ENCODE measurements at places on chromosomes 6 and 20.

- no peak for DNase-seq
Measured at GRCh38 chr6:157079771-157080170, 243.5 kb downstream of the TMEM242 start.

DNA sequence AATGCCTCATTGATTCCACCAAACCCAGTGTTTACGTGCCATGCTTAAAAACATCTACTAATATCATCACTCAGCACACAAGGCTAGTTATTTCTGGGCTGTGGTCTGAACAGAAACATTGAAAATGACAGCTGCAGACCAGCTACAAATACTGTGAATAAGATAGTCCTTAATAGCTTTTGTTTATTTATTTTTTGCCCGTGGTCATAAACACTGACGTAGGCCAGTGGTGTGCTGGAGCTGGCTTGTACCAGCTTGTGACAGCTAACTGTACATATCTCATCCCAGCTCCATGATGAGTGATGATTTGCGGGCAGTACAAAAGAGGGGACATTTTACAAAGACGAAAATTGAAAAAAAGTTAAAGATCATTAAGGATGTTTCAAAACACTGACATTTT, 1057.0 kb downstream of the EPHA7 start:
- no peak for DNase-seq

GRCh38 chr6:135030056-135030473, 24.6 kb downstream of the HBS1L start:
- DNase-seq = no peak

DNA sequence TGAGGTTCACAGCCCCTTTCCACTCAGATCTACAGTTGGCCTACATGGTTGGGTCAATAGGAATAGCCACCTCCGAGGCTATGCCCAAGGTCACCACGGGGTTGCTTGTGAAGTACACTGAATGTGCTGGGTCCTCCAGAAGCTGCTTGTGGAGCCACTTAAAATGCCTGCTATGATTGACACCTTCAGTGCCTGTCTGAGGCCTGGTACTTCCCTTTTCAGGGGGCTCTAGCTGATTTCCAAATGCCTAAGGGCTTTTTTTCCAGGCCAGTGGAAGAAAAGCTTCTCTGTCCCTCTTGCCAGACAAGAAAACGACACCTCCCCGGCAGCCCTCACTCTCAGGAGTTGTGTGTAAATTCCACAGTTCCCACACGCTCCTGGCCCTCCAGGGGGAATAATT, 6.3 kb upstream of the NXT1 start:
- DNase-seq = no peak

DNA sequence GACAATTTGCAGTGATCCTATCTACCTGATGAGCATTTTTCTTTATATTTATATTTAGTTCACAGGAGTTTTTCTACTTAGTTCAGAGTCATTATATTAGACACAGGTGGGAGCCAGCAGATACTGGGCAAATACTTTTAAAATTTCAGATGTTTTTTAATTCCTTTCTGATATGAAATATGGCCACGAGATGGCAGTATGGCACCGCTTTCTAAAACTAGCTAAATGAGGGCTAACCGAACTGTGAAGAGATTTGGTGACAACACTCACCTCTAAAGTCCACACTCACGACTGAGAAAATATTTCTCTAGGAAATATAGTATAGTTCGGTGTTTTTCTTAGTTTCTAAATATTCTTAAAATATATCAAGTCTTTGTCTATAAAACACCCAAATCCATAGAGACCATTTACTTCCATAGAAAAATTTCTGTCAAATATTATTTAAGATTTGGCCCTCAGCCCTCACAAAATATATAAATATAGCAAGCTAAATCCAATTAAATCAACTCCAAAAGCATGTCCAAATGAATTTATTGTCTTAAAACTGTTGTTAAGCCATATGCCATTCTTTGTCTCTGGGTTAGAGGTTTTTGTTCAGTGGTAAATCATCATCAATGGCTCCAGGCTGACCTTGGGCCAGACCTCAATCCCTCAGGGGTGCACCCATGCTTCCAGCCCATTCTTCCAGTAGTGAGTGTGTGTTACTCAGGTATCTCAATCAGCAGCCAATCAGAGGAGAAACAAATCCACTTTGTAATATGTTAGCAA, 63.6 kb downstream of the HUS1B start:
- peak; percentile 57 for DNase-seq

- DNase-seq = peak; percentile 55
Measured at GRCh38 chr6:18216411-18216810, 47.9 kb downstream of the DEK start.

DNA sequence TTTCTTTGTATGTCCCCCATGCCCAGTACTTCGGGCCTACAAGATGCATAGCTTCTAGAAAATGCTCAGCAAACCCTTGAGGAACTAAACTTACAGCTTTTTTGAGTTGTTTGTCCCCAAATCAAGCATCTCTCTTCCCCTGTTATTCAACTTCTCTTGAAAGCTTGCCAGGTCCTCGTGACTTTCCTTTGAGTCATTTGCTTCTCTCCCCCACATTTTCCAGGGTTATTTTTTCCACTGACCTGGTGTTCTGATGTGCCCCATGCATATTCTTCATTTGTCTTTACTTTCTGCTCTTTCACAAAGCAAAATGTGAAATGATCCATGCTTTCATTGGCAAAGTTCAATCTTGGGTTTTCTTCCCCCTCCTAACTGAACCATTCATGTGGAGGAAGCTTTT, 204.8 kb downstream of the TFAP2A start:
- DNase-seq = peak; percentile 55

DNA sequence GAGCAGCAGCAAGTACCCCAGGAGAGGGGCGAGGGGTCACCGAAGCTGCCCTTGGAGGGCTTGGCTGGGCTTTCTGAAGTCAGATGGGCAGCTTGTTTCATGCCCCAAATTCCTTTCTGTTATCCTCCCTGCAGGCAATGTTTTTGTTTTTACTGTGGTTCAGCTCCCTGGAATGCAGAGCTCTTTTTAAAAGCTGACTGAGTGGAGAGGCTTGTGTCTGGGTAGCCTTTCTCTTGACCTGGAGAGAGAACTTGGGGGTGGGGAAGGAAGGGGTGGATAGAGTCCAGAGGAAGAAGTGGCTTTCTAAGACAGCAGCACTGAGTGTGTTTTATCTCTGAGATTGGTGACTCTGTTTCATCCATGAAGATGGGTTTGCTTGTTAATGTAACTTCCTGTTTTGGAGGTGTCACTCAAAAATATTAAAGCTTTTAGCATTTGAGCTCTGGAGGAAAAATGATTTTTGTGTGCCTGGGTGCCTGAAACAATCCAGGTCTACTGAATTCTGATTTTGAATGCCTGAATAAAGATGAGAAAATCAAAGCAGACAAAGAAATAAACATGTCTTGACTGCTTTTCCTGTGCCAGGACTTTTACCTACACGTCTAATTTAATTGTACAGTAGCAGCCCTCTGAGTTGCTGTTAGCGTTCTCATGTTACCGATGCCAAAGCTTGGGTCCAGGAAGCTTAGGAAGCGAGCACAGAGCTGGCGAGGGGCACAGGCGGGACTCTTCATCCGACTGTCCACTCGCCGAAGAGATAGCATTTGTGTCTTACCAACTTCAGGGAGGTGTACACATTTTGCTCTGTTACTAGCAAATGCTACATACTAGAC, 78.2 kb upstream of the EEF1E1 start:
- peak; percentile 42 for DNase-seq

- no peak for DNase-seq
Measured at GRCh38 chr6:163897669-163898068, 483.2 kb downstream of the QKI start.

DNA sequence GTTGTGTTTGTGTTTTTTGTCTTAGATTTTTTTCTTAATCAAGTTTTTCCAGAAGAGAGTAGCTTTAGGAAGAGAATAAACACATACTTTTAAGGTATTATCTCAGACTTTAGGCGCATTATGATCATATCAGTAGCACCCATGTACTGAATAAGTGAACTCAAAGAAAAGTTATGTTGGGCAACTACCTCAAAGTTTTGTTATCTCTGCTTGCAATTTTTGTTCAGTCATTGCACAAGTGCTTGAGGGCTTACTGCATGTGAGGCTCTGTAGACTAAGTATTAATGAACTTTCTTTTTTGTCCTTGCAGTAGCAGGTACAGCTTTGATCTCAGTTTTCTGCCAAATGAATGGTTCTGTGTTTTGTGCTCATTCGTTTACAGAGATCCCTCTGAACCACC, 189.0 kb downstream of the SLC16A10 start:
- no peak for DNase-seq

GRCh38 chr20:33404281-33404680, 3.0 kb upstream of the CDK5RAP1 start:
- DNase-seq = peak; percentile 75

DNA sequence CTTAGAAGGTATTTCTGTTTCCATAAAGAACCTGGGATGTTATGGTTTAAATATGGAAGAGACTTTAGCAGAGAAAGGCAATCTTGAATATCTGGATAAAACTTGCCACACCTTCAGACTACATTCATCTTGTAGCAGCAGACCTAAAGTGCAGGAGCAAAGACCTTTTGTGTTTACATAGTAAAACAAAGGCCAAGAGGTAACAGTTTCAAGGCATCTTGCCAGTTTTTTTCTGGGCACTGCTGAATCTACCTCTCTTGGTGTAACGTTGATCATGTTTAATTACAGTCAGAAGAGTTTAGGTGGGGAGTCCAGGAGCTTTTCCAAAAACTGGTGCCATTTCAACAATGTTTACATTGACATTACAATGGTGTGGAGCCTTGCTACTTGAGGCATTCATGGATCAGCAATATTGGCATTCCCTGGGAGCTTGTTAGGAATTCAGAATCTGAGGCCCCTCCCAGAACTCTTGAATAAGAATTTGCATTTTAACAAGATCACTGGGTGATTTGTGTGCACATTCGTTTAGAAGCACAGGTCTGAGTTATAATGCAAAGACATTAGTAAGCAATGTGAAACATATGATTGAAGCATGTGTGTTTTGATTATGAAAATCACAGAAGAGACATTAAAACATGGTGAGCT, 94.5 kb downstream of the F13A1 start:
- DNase-seq = no peak

DNA sequence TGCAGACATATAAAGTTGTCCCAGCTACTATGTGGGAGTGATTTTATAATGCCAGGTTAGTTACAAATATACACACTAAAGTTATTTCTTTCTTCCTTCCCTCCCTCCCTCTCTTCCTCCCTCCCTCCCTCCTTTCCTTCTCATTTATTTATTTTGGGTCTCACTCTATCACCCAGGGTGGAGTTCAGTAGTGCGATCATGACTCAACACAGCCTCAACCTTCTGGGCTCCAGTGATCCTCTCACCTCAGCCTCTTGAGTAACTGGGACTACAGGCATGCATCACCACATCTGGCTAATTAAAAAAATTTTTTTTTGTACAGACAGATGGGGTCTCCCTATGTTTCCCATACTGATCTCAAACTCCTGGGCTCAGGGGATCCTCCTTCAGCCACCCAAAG, 59.2 kb downstream of the PHF20 start:
- peak; percentile 26 for DNase-seq

Measured in epithelial cell of esophagus (primary cell).